Liver (tissue), 10 donors: ENCODE measurements at places on chromosomes 6 and 20.

DNA sequence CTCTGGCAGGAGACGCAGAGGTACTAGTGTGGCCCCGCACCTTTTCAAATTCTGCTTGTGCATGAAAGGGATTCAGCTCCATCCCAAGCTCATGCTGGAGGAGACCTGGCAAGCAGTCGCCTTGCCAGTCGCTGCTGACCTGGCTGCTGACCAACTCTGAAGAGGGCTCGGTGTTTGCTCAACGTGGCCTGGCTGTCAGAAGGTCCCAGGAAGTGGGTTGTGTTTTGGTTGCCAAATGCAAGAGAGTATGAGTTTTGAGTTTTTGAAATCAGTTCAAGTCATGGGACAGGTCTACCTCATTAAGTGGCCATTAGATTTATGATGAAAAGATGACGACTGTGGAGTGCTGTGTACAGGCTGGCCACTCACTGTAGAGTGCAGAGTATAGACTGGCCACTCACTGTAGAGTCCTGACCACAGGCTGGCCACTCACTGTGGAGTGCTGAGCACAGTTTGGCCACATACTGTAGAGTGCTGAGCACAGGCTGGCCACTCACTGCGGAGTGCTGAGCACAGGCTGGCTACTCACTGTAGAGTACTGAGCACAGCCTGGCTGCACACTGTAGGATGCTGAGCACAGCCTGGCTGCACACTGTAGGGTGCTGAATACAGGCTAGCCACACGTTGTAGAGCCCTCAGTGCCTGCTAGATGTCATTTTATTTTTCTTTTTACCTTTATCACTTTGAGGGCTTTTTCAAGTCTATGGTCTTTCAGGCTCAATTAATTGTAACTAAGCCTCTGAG lies 193.9 kb downstream of the ZNF217 start:
- no peak for DNase-seq

GRCh38 chr6:140571145-140571544 lies 1196.7 kb upstream of the CITED2 start:
- no peak for DNase-seq

DNA sequence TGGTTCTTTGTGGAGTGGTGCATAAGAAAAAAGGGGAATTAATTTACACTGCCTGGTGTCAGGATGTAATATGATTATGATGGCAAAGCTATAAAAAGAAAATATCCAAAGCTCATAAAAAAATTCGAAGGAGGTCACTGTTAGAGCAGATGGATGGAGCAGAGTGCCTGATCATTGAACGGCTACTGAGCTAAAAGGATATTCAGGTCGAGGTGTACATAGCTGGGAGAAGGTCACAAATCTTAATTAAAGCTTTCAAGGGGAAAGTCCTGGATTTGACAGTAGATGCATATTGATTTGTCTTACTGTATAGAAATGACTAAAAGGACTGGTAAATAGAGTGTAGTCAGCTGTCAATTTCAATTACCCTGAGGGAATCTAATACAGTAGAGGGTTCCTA lies 84.4 kb downstream of the PKIB start:
- DNase-seq = no peak

- DNase-seq = no peak
Measured at GRCh38 chr20:7695635-7696034, 244.6 kb downstream of the HAO1 start.

GRCh38 chr6:158638324-158638854 lies 6.2 kb downstream of the DYNLT1 start:
- no peak for DNase-seq

GRCh38 chr6:142356201-142356883 lies 54.5 kb downstream of the ADGRG6 start:
- no peak for DNase-seq

GRCh38 chr6:39599973-39600372 lies 125.2 kb downstream of the KIF6 start:
- DNase-seq = no peak
